ENCODE measurements at places on chromosomes 11 and 22.
A peak's percentile ranks its signal among the peaks of the same experiment; 100 is the strongest.

DNA sequence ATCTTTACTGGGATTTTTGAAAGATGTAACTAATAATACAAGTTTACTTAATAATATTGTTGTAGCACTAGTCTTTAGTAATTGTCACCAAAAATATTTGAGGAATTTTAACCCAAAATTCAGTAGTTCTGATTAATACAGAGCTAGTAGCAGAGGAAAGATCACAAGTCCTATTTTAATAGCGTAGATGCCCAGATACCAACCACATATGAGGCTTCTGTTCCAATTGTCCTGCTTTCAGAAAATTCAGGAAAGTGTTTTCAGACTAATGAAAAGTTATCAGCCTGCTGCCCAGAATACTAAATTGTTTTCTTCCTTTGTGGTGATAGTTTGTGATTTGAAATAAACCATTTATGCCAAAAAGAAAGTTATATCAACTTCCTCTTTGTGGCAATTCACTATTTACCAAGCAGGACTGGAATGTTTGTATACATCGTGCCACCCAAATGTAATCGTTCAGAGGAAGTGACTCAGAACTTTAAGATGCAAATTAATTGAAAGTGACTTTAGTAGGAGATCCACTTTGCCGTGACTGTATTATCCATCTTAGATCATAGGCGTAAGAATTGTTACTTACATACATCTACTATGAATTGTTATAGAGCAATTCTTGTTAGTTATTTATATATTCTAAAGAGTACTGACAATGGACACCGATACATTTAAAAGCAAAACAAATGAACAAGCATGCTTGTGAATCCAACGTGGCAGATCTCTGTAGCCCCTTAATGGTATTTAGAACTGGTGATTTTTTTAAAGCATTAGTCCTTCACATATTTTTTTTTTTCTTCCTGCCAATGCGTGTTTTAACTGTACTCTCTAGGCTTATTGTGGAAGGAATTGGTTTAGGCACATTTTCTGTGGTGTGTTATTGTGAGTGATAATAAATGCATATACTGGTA, 231.0 kb downstream of the DDX10 start:
- no peak for DNase-seq

DNA sequence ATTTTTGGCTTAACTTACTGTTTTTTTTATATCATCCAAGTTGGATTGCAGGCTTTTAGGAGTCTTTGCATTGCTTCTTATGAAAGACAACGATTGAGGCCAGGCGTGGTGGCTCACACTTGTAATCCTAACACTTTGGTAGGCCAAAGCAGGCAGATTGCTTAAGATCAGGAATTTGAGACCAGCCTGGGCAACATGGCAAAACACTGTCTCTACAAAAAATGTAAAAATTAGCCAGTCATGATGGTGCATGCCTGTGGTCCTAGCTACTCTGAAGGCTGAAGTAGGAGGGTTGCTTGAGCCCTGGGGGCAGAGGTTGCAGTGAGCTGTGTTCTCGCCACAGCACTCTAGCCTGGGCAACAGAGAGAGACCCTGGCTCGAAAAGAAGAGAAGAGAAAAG, 56.6 kb downstream of the BID start:
- no peak for DNase-seq

- DNase-seq: no peak
Observed at GRCh38 chr11:122898799-122899198, 16.2 kb downstream of the JHY start.

DNA sequence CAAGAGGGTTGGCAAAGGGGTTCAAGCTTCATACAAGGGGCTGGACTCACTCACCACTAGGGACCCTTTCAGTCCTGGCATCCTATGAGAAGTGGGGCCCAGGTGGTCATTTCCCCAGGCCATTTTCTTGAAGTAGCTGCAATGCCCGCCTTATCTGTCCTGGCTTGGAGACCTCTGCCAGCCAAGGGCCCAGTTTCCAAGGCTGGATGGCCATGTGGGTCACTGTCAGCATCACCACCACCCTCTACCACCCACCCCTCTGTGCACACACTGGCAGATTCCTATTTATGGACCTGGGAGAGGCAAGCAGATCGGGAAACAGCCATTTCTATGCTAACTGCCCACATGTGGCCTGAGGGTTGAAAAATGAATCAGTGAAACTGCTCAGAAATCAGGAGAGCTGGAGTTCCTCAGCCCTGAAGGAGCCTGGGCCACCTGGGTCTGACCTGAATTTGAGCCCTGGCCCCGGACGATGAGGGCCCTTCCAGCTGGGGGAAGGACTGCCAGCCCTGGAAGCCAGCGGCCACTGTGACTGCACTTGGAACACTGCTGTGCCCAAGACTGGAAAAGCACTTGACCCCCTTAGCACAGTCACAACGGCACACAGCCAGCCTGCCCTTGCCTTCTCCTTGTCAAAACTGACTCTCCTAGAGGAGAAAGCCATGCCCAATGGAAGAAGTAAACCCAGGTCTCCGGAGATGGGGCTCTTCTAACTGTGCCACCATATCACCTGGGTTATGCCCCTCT, 442.2 kb downstream of the BUD13 start:
- no peak for DNase-seq

GRCh38 chr22:31248965-31249958, 37.2 kb downstream of the LIMK2 start:
- no peak for DNase-seq

DNA sequence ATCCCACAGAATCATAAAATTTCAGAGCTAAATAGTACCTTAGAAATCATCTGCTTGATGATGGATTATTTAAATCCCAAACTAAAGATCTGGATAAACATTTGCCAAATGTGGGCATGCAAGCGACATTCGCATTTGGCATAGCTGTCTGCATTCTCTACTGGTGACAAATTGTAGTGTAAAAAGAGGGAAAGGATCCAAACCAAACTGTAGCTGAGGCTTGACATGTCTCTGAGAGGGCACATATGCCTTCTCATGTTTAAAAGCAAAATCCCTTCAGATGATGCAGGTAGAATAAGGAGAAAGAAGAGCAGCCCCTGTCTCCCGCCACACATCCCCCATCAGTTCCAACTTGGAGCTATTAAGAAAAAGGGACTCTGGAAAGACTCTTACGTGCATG, 257.5 kb upstream of the MTNR1B start:
- DNase-seq: no peak

- no peak for DNase-seq
Observed at GRCh38 chr11:63829823-63830489, 9.0 kb upstream of the MARK2 start.

GRCh38 chr11:29018631-29019030, 910.4 kb downstream of the METTL15 start:
- peak; percentile 51 for DNase-seq

GRCh38 chr11:94254214-94254613, 50.2 kb upstream of the IZUMO1R start:
- DNase-seq: no peak

GRCh38 chr22:24104307-24105012, 76.8 kb upstream of the SUSD2 start:
- no peak for DNase-seq

- DNase-seq: no peak
Observed at GRCh38 chr11:92397221-92397755, 172.7 kb downstream of the FAT3 start.

- DNase-seq: no peak
Observed at GRCh38 chr11:123483058-123483457, 53.0 kb downstream of the GRAMD1B start.

GRCh38 chr11:18536209-18536608, 9.5 kb upstream of the TSG101 start:
- DNase-seq: no peak

DNA sequence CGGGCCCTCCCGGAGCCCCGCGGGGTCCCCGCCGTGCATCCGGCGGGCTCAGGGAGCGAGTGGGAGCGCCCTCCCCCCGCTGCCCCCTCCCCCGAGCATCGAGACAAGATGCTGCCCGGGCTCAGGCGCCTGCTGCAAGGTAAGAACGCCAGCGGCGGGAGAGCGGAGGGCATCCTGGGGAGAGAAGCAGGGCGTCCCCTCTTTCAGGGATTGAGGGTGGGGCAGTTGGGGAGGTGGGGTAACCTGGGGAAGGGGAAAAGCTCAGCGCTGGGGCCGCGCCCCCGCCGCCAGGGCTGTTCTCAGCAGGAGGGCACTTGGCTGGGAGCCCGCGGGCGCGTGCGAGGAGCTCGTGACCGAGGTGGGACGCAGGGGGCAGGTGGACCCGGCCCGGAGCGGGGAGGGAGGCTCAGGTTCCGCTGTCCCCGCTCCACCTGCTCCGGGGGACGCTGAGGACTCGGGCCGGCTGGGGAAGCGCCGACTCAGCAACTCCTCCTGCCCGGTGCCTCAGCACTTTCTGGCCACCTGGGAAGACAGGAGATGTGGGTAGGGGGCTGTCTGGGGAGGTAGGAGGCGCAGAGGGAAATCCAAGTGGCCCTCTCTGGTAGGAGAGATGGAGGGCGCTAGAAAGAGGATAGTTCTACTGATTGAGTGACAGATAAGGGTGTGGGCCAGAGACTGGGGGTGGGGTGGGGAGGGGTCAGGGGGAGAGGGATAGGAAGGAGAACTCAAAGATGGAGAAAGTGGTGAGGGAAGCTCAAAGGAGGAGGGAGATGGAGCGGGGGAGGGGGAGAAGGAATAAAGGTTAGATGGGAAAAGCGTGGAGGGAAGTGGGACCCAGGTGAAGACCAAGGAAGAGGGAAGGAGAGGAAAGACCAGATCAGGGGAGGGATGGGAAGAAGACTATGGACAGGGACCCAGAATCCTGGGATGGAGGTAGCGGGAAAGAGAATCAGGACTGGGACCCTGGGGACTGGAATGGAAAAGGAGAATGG, 726 bp downstream of the RTN4RL2 start:
- DNase-seq: no peak

DNA sequence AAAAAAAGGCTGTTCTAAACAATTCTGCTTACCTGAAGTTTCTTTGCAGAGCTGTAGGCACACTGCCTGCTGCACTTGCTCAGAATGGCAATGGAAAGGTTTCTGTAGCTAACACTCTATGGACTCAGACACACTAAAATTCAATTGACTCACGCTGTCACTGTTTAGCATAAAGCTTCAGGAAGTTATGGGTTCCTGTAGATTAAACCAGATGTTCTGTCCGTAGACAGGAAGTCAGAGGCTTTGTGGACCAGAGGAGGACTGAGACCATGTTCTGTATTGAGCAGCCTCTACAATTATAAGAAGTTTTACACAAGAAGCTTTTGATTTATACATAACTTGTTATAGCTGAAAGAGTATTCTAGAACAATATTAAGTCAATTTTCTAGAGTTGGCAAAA, 70.4 kb downstream of the GLYATL1 start:
- no peak for DNase-seq

DNA sequence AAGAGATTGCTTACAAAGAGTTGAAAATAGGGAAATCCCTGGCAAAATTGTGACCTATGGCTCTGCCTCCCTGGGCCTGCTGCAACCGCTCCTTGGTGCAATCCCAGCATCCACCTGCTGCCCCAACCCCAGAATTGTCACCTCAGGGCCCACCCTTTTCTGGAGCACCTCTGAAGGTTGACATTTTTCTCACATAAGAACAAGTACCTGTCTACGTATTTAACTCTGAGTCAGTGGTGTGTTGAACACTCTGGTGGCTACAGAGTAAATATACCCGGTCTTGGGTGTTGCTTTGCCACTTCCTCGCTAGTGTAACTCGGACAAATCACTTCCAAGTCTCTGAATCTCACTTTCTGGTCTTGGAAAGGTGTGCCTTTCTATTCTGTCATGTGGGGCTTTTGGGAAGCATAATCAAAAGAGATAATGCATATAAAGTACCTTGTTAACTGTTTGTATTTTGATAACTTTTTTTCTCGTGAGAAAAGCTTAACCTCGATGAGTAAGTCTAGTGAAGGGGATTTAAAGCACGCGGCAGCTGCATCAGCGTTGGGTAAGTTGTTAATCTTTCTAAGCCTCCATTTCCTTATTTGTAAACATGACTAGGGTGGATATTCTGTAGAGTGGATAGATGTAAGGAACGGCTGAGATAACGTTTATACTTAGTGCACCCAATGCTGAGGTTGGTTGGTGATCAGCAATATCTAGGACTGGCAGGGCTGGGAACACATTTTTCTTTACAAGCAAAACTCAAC, 881.2 kb downstream of the OPCML start:
- DNase-seq: no peak

DNA sequence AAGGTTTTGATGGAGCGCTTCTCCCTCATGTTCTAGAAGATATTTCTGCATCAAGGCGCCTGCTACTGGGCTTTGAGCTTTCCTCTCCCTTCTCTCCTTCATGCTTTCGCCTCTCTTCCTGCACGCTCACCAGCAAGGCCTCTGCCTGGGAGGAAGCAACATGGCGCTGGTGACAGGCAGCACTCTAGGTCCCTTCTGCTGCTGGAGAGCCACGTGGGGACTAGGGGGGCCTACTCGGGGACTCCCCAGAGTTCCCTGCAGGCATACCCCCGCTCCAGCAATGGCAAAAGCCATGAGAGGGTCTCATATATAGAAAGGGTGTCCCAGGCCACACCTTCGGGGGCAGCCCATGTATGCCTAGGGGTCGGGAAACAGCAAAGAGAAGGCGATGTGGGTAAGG, 49.7 kb downstream of the GRIK4 start:
- DNase-seq: no peak

DNA sequence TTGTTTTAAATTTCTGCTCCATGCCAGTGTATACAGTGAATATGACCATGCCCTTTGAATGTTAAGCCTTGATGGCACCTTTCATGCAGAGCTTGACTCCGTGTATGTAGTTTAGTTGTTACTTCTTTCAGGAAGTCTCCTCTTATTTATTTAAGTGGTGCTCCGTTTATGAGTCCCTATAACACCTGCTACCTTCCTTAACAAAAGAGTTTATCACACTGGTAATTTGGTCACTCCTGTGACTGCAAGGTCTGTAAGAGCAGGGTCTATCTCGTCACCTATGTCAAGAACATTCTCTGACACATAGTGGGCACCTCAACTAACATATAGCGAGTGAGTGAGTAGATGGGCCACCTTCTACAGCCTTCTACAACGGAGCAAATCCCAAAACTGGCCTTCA, 152.5 kb downstream of the CCDC34 start:
- no peak for DNase-seq

GRCh38 chr11:94500181-94500580, 6.4 kb downstream of the ANKRD49 start:
- no peak for DNase-seq

- DNase-seq: no peak
Observed at GRCh38 chr22:36830601-36831000, 13.8 kb upstream of the PVALB start.

GRCh38 chr11:126405906-126406305, 50.4 kb downstream of the ST3GAL4 start:
- no peak for DNase-seq
